Fibroblast of lung (primary cell): ENCODE measurements at places on chromosomes 4 and X. TPM values are rescaled to one million over a fixed set of nuclear protein-coding genes. Genes with fewer than 3 reads are reported as not detected.

USP51 gene
- 1.3 TPM in 2 replicates for total RNA-seq

C1QTNF7 gene
- 1.5 and 3.0 TPM in 2 replicates for total RNA-seq

NCAPG gene
- total RNA-seq, result 3.9 and 10.1 TPM in 2 replicates

RIPPLY1 gene
- not detected in 2 replicates for total RNA-seq

OTC gene
- not detected in 2 replicates for total RNA-seq

DMRTC1B gene
- total RNA-seq, result not detected in 2 replicates

TMPRSS11D gene
- total RNA-seq, result not detected in 2 replicates

WAS gene
- under 0.01 and 0.17 TPM in 2 replicates for total RNA-seq

MFAP3L gene
- 0.50 and 0.77 TPM in 2 replicates for total RNA-seq

DCAF12L2 gene
- under 0.01 TPM in 1 of 2 replicates, not detected in the other for total RNA-seq

CYLC1 gene
- not detected in 2 replicates for total RNA-seq

WNK3 gene
- 0.17 and 0.51 TPM in 2 replicates for total RNA-seq

TET2 gene
- total RNA-seq, result 5.4 and 8.3 TPM in 2 replicates

ZNF185 gene
- total RNA-seq, result 0.66 and 1.0 TPM in 2 replicates

DACH2 gene
- 0.51 and 0.99 TPM in 2 replicates for total RNA-seq

RNF150 gene
- total RNA-seq, result 0.51 and 0.66 TPM in 2 replicates

PRDX4 gene
- 189 and 209 TPM in 2 replicates for total RNA-seq

MAGEA2 gene
- total RNA-seq, result not detected in 2 replicates

RTL9 gene
- under 0.01 and 0.17 TPM in 2 replicates for total RNA-seq

SYN1 gene
- under 0.01 and 0.17 TPM in 2 replicates for total RNA-seq

DGAT2L6 gene
- not detected in 2 replicates for total RNA-seq

NPY2R gene
- total RNA-seq, result not detected in 2 replicates

SASH3 gene
- total RNA-seq, result not detected in 2 replicates

ZMAT1 gene
- total RNA-seq, result 0.51 and 1.8 TPM in 2 replicates

IL1RAPL2 gene
- not detected in 2 replicates for total RNA-seq

ATP6AP2 gene
- total RNA-seq, result 130 and 164 TPM in 2 replicates

NLGN3 gene
- total RNA-seq, result 0.51 and 0.83 TPM in 2 replicates

ZNF630 gene
- total RNA-seq, result 2.1 and 4.3 TPM in 2 replicates

GABRQ gene
- under 0.01 TPM in 1 of 2 replicates, not detected in the other for total RNA-seq

CORIN gene
- total RNA-seq, result under 0.01 and 1.5 TPM in 2 replicates

NPY1R gene
- under 0.01 TPM in 2 replicates for total RNA-seq
